ENCODE measurements at places on chromosomes 6 and 20. TPM values are rescaled to one million over a fixed set of nuclear protein-coding genes. Genes with fewer than 3 reads are reported as not detected.
A peak's percentile ranks its signal among the peaks of the same experiment; 100 is the strongest.

GRCh38 chr6:121297694-121298093, 36.6 kb downstream of the TBC1D32 start:
- DNase-seq = no peak

- no peak for DNase-seq
These were observed 14.2 kb downstream of the FAM83B start for GRCh38 chr6:54860739-54861138.

- no peak for DNase-seq
These were observed 40.7 kb downstream of the ZNF451 start for GRCh38 chr6:57130661-57131177.

- DNase-seq = no peak
These were observed 33.7 kb upstream of the CCND3 start for GRCh38 chr6:41975276-41975675.

GRCh38 chr6:7132398-7133035, 24.8 kb downstream of the RREB1 start:
- DNase-seq = no peak

DNA sequence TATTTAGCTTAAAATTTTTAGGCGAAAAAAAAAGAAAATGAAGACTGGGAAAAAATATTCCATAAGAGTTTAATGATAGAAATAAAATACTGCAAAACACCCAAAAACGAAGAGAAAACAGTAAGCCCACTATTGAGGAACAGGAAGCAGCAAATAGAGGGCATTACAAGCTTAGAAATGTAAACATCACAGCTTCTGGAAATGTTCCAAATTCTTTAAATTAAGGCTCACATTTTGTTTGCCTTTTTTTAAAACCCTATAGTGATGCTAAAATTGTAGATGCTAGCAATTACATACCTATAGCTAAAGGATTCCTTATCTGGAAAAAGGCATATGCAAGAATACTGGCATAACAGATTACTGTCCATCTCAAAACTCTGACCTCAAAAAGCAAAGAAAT, 248.6 kb downstream of the KHDRBS2 start:
- DNase-seq = no peak

DNA sequence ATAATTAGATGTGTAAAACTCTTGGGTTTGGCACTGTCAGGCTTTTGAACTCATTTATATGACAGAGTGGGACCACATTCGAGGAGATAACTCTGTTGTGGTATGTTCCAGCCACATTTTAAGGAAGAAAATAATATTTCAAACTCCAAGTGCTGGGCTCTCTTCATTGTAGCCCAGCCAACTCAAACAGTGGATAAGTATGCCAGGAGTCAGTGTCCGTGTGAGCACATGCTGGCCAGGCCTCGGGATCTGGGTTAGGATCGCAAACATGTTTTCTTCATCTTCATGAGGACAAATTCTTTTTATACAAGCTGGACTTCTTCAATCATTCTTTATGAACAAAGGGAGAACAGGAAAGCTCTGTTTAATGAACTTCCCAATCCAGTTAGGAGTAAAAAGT, 497.5 kb downstream of the MAFB start:
- peak; percentile 61 for DNase-seq

DNA sequence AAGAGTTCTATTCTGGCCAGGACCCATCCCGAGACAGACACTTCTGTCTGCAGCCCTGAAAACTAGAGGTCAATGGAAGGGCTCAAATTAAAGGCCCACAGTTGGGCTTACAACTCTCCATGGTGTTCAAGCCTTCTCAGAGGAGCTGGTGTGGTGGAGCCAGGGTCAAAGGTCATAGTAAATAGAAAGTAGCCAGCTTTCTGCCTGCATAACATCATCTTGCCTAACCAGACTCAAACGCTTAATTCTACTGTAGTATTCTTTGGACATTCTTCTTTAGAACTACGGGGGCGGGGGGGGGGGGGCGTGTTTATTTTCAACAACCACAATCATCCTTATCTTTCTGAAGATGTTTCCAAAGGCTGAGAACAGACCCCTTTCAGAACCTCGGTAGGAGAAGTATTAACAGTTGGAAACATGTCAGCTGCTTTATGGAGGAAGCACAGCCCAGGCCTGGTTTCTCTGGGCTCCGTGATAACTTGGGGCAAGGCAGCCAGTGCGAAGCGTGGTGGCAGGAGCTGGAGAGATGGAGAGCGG, 1.5 kb upstream of the RREB1 start:
- DNase-seq = no peak

DNA sequence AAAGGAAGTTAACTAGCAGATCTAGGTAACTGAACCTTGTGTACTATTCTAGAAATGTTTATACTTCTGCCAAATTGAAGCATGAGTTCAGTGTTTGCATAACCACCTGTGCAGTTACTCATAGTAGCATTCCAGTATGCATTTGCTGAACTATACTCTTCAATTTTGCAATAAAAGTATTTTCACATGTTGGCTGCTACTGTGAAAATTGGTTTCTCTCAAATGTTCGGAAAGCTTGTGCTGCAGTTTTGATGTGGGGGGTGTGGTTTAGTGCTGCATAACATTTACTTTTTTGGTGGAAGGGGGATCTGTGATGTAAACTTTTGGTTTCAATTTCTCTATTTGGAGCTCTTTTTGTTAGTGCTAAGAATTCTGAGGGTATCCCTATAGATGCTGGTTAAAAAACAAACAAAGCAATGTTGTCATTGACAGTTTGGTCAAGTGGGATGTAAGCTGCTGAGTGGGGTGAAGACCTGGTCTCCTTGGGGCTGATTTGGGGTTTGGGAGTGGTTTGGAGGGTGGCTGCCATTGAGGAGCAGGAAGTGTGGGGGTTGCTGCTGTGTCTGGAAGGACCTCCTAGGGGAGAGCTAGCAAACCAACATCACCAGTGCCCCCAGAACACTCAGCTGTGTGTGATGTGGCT, 87.8 kb downstream of the CARMIL1 start:
- DNase-seq = no peak

DNA sequence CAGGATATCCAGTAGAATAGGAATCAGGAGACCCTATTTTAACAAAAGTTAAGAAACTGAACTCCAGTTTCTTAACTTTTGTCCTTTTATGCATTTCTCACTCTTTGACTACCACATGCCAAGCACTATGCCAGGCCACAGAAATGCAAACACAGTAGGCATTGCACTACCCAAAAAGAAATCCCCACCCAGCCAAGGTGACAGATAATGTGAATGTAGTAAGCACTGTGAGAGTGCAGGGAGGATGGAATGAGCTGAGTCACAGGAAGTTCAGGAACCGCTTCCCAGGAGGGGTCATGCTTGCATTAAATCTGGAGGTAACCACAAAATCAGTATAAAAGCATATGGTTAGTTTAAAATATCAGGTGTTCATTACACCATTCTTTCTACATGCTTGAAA, 20.1 kb upstream of the FAM83C start:
- no peak for DNase-seq

DNA sequence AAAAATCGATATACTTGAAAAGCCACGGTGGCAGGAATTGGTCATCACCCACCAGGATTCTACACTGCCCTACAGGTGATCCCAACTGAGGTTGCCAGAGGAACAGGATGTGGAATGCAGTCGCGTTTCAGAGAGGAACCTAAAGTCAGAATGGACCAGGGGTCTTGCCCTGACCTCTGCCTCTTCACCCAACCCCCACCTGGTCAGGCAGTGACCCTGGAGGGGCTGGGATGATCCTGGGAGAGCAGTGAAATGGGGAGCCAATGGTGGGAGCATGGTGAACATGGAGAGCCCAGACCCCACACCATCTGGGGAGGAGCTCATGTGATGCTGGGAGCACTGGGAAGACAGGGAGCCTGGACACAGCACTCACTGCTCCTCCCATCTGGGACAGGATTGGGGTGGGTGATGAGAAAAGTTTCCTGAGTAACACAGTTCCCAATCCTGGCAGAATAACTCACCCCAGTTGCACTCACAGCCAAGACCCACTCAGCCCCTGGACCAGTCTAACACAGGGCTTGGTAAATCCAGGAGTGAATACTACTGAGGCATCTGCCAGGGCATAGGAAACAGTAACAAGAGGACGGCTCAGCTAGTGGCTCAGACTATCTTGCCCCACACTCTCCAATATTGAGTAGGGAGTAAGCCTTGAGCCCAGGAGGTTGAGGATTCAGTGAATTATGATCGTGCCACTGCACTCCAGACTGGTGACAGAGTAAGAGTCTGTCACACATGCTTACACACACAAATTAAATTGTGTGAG, 1.7 kb upstream of the ULBP2 start:
- no peak for DNase-seq

DNA sequence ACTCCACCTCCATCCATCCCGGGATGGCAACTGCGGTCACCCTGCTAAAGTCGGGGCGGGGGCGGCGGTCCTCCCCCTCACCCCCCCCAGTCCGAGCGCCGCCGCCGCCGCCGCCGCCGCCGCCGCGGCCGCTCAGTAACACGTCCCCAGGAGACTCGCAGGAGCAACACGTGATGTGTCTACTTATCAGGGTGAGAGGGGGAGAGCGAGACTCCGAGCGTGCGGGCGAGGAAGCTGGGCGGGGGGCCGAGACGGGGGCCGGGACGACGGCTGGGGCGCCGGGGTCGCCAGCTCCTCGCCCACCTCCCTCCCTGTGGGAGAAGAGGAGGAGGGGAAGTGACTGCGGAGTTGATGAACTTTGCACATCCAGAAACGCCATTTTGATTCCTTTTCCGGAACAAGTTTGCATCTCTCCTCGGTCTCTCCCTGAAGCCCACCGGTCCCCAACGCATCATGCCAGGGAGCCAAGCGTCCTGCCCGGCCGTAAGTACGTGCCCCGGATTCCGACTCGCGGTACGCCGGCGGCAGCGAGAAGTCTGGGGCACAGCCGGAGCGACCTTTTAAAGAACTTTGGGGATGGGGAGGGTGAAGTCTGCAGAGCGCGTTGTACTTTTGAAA, at the start of gene RREB1:
Gene RREB1, plus strand, starts transcription at position 384 of the 618 bp plus-strand sequence. CDS start 73,951 bp downstream, outside the sequence.
- DNase-seq = peak; percentile 85

DNA sequence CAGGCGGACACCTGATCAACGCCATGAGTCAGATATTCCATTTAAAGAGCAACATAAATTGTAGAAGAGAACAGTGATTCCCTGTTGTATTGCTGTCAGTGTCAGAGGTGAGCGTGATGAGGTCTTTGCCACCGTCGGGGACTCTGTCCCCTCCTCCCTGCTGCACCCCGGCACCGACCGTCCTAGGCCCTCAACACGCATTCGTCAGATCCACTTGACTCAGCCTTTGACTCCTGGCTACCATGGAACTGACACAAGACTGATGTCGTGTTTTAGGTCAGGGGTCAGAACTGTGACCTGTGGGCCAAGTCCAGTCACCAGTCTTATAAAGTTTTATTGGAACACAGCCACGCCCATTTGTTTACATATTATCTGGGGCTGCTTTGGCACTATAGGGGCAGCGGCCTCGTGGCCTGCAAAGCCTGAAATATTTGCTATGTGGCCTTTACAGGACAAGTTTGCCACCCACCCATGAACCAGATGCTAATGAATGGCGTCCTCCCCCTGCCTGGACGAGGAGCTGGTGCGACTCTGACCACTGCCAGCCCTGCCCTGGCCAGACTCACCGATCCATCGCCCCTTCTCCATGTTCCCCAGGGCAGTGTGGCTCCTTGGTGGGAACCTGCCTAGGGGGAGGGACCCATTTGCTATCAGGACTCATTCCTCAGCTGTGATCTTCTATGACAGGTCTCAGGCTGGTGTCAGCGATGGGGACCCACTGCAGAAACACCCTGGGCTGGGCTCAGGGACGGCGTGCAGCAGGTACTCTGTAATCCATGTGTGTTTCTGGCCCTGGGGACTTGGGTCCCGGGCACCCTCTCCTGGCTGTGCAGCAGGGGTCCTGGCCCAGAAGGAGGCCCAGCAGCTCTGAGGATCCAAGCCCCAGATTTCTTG, 37.5 kb upstream of the PHACTR3 start:
- no peak for DNase-seq

DNA sequence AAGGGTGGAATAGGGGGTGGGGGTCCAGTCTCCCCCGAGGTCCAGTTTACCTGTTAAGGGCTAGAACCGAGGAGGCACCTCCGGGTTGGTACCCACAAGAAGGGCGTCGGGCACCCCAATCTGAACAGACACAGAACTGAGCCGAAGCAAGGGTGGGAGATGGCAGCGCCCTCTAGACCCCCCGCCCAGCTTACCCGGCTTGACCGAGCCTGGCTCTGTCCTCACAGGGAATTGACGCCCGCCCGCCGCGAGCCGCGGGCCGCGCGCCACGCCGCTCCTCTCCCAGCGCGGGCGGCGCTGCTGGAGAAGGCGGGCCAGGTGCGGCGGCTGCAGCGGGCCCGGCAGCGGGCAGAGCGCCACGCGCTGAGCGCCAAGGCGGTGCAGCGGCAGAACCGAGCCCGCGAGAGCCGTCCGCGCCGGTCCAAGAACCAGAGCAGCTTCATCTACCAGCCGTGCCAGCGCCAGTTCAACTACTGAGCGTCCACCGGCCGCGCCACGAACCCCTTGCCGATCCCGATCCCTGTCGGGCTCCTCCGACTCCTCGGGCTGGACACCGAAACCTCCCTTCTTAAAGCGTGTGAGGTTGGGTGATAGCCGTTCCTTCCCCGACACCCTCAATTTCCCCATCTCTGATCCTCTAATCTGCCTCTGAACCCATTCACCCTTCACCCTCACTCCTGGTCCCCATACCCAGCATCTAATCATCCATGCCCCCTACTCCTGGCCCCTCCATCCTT, 5.9 kb downstream of the TP53INP2 start:
- no peak for DNase-seq

- no peak for DNase-seq
These were observed 163.3 kb downstream of the PHACTR3 start for GRCh38 chr20:59767656-59768055.

DNA sequence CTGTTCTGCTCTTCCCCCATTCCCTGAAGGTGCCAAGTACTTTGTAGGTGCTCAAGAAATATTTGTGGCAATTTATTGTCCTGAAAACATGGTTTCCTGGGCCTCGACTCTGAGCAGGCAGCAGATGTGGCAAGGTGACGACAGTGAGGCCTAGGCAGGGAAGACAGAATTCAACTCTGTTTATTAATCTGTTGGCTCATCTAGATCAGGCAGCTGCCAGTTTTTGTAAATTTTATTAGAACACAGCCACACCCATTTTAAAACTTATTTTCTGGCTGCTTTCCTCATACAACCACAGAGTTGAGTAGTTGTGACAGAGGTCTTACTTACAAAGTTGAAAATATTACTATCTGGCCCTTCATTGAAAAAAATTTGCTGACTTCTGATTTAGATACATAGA, 24.5 kb downstream of the MAPK14 start:
- DNase-seq = no peak

- no peak for DNase-seq
These were observed 1422.8 kb upstream of the EYS start for GRCh38 chr6:67129780-67130179.

GRCh38 chr6:158344534-158344933, 32.3 kb downstream of the TULP4 start:
- DNase-seq = no peak

RBPJL gene
- not detected for total RNA-seq

PDRG1 gene
- total RNA-seq = 10.4 TPM

RIN2 gene
- total RNA-seq = 109 TPM

COL20A1 gene
- not detected for total RNA-seq

C4A gene
- total RNA-seq = 250 TPM

TP53RK gene
- total RNA-seq = 11.0 TPM

ID4 gene
- total RNA-seq = 60.4 TPM

TMEM244 gene
- not detected for total RNA-seq

GDAP1L1 gene
- total RNA-seq = not detected

RIPOR2 gene
- 24.2 TPM for total RNA-seq

SLC35B2 gene
- total RNA-seq = 45.1 TPM

Data from kidney (tissue), 22 donors.